ENCODE measurements at places on chromosomes 16 and 17.

DNA sequence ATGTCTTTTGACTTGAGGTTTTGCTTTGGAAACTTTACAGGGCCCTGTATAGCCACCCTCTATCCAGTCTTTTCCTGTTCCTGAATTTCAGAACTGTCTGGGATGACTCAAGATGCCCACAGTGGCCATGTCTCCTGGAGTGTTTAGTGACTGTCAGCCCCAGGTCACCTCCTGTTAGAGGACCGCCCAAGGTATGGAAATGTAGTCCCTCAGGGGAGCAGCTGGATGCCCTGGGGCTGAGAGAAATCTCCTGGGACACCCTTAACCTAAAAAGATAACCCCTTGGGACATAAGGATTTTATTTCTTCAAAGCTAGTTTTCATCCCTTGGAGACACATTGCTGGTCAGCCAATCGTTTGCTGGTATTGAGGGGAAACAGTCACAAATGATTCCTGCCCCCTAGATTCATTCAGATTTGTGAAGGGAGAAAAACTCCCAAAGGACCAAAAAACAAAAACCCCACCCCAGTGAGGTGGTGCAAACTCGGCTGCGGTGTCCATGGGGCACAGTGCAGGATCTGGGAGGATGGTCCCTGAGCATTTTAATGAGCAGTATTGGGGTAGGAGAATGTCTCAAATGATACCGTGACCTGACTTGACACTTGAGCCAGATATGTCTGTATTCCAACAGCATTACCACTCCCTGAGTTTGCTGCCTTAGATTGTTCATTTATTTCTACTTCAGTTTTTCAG, 1.7 kb downstream of the ZNF267 start:
- no peak for DNase-seq

DNA sequence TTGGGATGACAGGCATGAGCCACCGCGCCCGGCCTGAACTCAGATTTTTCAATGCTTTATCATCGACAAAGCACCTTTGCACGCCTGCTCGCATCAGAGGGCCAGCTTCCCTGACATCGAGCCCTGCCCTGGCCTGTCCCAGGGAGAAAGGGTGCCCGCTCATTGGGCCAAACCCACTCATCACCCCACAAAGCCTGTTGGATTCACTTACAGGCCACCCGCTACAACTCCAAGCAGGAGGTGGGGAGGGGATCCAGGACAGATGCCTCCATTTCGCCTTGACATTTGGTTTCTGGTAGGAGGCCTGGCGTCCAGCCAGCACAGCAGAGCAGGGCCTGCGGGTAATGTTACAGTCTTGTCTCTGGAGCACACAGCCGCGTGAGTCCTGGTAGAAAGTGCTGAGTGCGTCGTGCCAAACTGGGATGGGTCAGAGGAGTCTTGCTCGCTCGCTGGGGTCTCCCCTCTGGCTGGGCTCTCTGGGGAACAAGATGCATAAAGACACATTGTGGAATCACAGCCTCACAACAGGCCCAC, 19.8 kb downstream of the SMTNL2 start:
- peak; percentile 30 for DNase-seq

DNA sequence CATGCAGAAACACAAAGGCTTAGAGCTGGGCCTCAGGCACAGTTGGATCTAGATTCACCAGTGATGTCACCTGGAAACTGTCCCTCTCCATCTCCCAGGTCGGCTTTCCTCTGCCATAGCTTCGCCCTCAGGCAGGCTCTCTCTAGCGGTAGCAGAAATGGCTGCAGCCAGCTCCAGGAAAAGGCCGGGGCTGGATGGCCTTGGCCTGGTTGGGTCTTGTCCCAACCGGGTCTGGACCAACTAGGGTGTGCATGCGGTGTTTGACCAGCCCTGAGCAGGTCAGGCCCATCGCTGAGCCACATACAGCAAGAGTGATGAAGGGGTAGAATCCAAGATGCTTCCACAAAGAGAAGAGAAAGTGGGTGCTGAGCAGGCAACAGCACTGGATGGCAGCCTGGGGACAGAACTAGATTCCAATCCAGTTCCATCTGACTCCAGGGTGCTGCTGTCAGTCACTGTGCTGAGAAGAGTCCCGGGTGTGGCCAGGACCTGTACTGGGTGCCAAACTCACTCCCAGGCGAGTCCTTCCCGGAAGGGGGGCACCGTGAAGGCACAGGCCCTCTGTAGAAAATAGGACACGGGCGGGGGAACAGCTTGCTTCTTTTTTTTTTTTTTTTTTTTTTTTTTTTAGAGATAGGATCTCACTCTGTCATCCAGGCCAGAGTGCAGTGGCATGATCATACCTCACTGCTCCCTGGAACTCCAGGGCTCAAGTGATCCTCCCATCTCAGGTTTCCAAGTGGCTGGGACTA, 51.8 kb downstream of the SOCS3 start:
- no peak for DNase-seq

- no peak for DNase-seq
Measured at GRCh38 chr16:87076950-87077749, 240.0 kb downstream of the C16orf95 start.

DNA sequence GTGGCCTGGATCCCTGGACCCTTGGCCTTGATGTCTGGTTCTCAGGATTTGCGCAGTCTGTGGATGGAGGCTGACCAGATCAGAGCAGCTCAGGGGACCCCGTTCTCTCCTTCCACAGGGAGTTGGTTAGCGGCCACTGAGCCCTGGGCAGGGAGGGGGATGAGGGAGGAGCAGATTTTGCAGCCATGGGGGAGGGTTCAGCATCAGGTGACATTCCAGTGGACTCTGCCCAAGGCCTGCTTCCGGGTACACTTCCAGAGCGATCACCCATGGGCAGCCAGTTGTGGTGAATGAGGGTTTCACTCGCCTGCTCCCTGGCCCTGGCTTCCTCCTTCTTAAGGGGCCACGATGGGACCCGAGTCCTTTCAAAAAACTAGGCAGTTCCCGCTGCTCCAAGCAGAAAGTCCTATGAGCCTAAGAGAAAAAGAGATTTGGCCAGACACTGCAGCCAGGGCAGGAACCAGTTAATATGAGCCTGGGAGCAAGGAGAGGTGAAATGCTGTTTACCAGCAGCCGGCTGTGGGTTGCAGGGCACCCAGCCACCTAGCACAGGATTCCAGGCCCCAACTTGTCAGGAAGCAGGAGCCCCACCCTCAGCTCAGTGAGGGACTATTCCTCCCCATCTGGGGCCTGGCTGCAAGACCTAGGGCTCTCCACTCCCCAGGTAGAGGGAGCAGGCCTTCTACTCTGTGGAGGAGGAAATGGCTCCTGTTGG, 4.7 kb upstream of the GPRC5C start:
- peak; percentile 62 for DNase-seq

DNA sequence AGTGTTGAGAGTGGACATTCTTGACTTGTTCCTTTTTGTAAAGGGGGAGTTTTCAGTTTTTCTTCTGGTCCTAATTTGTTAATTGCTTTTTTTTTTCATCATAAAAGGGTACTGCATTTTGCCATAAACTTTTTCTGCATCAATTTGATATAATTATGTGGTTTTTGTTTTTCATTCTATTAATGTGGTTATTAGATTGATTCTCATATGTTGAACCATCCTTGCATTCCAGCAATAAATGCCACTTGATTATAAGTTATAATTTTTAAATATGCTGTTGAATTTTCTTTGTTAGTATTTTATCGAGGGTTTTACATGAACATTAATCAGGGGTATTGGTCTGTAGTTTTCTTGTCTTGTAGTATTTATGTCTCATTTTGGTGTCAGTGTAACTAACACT, 87.2 kb upstream of the SMIM36 start:
- DNase-seq, result no peak

- DNase-seq, result no peak
Measured at GRCh38 chr17:50547736-50548083, 736 bp downstream of the SPATA20 start.

GRCh38 chr16:88893127-88893968, 26.9 kb upstream of the PABPN1L start:
- DNase-seq, result no peak

DNA sequence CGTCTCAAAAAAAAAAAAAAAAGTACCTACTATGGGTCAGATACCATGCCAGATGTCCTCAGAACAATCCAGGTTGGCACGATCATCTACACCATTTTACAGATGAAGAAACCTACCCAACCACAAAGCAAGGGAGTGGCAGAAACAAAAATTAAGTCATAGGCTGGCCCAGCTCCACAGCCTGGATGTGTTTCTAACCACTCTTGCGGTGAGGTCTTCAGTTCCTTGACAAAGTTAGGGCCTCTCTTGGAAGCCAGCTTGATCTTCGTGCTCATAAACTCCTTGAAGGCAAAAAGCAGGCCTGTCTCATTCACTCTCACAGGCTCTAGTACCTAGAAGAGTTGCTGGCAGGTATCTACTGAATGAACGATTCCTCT, 6.2 kb downstream of the GGA2 start:
- DNase-seq, result no peak

Measured in breast epithelium (tissue), 4 donors.